ENCODE measurements at places on chromosomes 3 and 15.

DNA sequence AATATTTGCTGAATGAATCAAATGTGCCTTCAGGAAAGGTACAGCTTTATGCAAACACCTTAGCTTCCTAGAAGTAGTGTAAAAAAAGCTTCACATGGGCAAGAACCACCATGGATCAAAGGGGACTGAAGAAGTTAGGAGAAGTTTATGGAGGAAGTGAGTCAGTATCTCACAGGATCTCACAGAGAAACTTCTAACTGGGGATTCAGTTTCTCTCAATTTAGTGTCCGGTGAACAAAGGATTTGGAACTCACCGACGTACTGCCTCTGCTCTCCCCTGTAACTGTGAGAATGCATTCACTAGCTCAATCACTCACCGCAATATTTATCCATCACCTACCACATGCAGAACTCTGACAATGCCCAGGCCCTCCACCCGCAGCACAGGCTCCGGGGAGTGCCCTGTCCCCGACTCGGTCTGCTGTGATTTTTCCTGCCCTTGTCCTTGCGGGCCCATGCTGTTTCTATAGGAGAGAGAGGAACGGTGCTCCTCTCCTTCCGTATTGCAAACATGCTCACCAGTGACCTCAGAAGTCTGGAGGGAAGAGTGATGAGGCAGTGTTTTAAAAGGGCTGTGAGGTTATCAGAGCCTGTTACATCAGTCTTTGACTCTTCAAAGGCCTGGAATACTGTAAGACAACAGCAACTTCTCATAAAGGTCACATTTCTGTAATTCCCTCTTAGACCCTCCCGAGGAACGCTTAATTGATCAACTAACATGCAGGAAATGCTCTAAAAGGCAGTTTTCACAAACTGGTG is 222.5 kb upstream of the ICE2 start:
- no peak for DNase-seq

DNA sequence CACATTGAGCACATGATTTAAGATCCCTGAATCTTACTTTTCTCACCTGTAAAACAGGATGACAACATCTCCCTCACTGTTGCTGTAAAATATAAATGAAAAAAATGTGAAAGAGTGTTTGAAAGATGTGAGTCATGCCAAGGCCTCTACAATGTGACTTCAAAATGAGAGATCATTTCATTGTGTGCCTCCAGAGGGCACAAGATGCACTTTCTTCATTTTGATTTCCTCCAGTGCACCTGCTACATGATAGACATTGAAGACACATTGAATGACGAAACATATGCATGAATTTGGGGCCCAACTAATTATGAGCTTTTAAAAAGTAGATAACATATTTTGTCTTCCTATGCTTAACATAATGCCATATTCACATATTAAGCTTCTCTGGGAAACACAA is 170.3 kb downstream of the MOBP start:
- DNase-seq: no peak

GRCh38 chr3:5205165-5205941 is 17.8 kb downstream of the EDEM1 start:
- DNase-seq: no peak

GRCh38 chr15:59642351-59642750 is 15.0 kb downstream of the GTF2A2 start:
- DNase-seq: no peak

DNA sequence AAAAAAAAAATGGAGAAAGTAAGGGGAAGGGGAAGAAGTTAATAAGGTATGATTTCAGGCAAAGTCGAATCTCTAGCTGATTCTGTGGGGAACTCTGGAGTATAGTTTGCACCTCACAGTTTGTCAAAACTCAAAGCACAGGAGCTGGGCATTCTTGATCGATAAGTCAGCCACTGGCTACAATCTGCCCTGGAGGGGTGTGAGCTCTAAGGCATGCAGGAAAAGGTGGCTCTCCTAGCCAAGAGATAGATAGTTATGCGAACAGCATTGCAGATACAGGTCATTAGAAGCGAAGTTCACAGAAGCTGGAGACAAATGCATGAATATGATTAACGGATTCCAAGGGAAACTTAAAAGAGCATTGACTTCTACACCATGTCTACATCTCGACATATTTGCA is 952.6 kb downstream of the AGBL1 start:
- DNase-seq: no peak

- peak; percentile 77 for DNase-seq
These were observed 13.9 kb downstream of the SPINT1 start for GRCh38 chr15:40857601-40858341.

DNA sequence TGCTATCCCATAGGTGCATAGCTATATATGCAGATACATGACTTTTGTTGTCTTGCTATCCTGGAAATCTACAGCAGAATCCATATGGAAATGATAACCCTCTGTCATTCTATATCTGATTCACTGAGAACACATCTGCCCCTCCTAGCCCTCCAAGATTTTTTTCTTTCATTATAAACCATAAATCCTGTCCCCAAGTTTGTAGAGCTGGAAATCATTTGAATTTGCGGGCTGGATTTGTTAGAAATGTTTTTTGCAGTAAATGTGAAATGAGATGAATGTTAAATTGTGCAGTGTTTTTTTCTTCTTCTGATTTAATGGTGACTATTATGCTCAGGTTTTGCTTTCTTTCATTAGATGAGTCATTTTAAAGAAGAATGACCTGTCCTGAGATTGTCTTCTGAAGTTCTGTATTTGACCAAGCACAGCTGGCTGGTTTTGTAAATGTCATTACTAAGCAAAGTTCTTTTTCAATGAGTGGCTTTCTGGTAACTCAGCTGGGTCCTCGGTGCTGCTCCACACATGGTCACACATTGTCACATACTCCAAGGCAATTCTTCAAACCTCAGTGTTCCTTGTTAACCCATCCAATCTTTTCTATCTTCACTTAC is 25.3 kb upstream of the ABHD17C start:
- no peak for DNase-seq

- no peak for DNase-seq
These were observed 77.2 kb downstream of the KBTBD8 start for GRCh38 chr3:67075295-67075694.

- no peak for DNase-seq
These were observed 220.0 kb upstream of the CGNL1 start for GRCh38 chr15:57156210-57156884.

GRCh38 chr15:98888820-98889479 is 118.6 kb downstream of the PGPEP1L start:
- DNase-seq: no peak

DNA sequence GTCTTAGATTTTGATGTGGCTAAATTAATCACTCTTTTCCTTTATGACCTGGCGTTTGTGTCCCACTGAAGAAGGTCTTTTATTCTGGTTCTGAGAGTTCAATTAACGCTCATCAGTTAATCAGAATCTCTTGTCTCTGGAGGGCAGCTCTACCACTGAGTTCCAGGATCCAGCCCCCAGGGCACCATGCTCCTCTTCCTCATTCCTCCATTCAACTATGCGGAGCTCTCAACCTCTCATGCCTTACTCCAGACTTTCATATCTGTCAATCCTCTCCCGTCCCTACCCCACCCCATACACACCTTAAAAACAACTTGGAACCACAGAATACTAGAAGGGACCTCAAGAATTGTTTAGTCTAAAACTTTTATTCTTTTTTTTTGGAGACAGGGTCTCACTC is 4.8 kb upstream of the ABHD5 start:
- DNase-seq: no peak

DNA sequence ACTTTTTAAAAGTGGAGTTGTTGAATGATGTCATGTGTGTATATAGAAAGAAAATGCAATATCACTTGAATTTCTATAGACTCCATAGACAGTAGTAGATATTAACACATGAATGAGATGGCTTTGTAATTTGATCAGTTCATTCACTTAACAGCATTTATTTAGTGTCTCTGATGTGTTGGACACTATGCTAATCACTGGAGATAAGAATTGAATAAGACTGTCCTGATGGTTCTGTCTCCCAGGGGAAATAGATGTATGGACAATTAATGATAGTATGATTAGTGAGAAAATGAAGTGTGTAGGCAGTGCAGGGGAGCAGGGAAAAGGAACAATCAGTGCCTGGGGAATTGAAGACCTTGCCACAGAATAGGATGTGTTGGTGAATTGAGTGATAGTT is 72.9 kb downstream of the RIOX2 start:
- no peak for DNase-seq

GRCh38 chr3:44803298-44803697 is 41.7 kb downstream of the KIF15 start:
- no peak for DNase-seq

- no peak for DNase-seq
These were observed 44.6 kb upstream of the MME start for GRCh38 chr3:155035553-155035952.

DNA sequence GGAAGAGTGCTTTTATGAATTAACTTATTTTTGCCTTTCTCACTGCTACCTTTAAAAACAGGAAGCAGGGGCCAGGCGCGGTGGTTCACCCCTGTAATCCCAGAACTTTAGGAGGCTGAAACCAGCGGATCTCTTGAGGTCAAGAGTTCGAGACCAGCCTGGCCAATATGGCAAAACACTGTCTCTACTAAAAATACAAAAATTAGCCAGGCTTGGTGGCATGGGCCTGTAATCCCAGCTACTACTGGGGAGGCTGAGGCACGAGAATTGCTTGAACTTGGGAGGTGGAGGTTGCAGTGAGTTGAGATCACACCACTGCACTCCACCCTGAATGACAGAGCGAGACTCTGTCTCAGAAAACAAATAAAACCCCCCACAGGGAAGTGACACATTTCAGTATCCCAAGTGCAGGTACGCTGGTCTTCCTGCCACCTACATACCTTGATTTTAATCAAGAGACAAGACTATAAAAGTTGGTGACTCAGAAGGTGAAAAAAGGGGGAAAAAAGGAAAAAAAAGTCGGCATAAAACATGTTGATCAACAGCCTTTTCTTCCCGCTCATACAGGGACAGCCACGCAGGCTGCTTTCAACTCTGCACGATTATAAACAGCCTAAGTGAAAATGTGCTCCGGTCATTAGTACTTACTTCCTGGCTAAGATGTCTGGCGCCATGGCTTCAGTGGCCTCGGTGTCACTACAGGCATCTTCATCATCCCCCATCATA is 18.8 kb downstream of the PPP1R2 start:
- DNase-seq: no peak

DNA sequence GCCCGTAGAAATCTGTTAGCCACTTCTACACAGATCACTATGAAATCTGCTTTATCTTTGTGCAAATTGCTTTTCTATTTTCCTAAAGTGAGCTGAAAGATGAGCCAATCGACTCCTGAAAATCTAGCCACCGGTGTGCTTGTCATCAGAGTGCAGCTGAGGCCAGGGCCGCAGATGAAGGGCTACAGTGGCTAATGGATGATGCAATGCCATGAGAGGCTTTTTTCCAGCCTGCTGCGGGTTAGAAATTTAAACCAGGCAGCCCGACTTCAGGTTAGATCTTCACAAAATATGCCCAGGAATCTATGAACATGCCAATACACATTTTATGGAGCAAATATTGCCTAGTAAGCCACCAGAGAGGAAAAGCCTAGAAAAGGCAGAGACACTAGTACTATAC is 948.2 kb upstream of the CFAP20DC start:
- DNase-seq: no peak

DNA sequence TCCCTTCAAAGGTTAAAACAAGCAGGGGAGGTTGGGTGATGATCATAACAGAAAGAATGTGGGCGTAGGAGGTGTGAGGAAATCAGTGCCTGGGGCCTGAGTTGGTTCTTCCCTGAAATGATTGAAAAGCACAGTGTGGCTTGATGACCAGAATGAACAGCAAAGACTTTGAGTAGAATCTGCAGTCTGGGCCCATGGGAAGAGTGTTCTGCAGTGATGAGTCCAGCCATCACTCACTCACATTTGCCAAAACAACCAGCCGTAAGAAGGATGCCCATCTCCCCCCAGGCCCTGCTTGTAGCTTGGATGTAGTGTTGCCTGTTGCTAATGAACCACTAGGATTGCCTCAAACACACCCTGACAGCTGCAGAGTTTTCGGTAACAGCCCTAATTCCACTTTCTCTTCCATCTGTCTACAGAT is 67.9 kb downstream of the VGLL3 start:
- no peak for DNase-seq

GRCh38 chr3:116338713-116339112 is 106.6 kb downstream of the LSAMP start:
- DNase-seq: no peak
